ENCODE measurements at places on chromosomes 13 and 19.

DNA sequence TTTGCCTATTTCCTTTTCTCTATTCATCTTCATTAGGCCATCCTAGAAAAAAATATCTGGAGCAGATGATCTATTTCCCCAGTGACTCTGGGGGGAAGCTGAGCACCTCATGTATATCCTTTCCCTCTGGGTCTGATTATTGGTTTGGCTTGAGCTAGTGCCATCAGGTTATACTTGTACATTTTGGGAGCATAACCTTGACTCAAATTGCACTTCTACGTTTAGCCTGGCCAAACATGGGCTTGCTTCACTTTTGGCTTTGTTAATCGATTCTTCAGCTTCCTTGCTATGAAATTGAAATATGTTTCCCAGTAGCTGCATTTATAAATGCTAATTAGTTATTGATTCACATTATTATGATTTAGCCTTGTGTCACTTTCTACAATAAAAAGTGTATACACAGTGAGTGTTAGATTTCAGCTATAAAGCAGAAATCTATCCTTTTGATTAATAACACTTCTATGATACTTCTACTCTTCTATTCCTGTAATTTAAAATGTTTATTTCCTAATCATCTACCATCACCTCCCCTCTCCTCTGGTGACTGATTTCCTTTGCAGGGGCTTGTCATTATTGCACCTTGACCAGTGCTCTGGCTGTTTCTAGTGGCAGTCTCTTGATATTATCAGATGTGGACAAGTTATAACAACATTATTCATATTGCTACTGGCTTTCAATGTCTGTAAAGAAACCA is 37.3 kb downstream of the TNFSF11 start:
- no peak for DNase-seq

- no peak for DNase-seq
Measured at GRCh38 chr19:16626796-16627192, 1.2 kb downstream of the MED26 start.

- no peak for DNase-seq
Measured at GRCh38 chr19:46015687-46016425, 7.0 kb downstream of the PGLYRP1 start.

DNA sequence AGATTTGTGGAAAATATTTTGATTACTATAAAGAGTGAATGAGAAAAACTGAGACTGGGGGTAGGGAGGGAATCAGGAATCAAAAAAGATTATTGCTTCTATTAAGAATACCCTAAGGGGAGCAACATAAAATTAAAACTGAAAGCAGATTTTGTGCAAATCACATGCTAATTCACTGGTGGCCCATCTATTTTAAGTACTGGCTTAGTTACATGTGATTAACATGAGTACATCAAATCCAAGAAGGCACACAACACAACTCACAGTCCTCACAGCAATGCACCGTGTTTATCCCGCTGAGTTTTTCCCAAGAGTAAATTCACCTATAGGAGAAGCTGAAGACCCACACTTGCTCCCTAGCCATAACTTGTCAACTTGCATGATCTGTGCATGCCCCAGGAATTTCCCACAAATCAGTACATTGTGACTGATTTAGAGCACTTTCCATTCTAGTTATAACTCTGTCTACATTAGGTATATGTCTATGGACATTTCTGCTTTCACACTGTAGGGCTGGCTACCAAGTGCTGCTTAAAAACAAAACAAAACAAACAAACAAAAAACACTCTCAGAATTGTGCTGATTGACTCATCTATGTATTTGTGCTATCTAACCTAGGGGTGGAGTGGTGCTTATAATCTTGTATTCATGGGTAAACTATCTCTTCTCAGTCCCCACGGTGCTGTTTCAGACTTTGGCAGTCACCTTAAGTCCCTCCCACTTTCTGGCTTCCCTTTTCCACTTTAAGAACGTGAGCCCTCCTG is 24.3 kb downstream of the AMER2 start:
- no peak for DNase-seq

DNA sequence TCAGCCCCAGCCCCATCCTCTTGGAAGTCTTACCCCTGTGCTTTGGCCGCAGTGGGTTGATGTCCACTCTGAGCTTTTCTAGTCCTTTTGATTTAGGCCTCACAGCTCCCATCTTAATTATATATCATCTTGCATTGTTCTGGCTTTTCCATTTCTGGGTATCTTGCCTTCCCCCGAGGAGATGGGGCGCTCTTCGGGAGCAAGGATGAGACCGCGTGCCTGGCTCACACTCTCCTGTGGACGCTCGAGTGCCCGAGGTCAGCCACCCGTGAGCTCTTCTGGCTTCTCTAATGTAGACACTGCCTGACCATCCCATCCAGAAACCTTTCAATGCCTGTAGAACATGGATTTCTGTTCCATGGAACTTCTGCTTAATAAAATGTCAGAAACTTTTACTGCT is 53.5 kb upstream of the GPR183 start:
- DNase-seq: no peak

GRCh38 chr13:109361562-109362289 is 424.7 kb downstream of the IRS2 start:
- DNase-seq: peak; percentile 34

DNA sequence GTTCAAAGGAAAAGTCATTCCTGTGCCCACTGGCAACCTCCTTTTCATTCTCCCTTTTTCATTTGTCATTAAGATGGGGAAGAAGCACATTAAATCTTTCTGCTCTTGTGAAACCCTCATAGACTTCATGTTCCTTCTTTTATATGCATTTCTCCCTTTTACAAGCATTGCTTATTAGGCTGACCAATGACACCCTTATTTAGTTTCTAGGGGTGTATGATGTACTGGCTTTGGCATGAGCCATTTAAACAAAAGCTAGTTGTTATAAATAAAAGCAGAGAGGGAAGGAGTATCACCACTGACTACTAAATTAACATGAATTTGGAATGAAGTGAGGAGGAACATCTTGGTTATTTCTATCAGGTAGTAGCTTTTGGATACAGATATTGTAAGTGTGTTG is 68.2 kb upstream of the PCDH9 start:
- DNase-seq: no peak
